ENCODE measurements at places on chromosomes 1 and 21.

DNA sequence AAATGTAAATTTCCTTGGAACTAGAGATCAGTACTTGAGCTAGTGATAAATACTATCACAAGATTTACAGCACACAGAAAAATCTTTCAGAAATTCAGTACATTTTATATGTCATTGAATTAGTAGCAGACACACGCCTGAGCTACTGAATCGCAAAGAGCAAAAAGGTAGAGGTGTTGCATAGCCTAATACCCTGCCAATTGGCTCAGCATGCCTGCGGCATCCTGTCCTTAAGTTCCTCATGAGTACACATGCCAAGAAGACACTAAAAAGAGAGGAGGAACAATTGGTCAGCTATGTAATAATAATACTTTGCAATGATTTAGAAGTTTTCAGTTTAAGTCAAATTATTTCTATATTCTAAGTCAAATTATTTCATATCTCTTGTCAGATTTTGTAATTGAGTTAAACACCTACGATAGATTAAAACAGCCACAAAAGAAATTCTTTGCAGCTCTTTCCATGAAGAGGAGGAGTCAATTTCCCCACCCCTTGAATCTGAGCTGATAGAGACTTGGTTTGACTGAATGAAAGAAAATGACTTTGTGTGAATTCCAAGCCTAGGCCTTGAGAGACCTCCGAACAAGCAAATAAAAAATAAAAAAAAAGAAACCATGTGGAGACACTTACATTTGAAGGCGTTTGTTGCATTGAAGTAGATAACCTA lies 36.2 kb upstream of the PKN2 start:
- DNase-seq = no peak

DNA sequence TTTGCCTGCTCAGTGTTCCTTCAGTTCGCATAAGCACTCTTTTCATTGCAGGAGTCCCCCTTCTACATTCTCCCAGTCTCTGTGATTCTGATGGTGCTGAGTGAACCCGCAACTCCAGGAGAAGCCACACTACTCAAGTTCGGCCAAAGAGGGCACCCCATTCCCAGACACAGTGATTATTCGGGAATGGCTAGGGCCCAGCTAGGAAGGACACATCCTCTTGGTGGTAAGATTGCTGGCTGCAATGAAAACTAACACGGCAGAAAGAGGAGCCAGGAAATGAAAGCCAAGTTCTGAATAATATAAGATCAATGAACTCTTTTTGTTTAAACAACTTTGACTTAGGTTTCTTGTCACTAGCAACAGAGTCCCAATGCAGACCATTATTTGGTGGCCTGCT lies 14.9 kb downstream of the CREG1 start:
- DNase-seq = no peak

- no peak for DNase-seq
These were observed 56.5 kb downstream of the CDC7 start for GRCh38 chr1:91557039-91557690.

DNA sequence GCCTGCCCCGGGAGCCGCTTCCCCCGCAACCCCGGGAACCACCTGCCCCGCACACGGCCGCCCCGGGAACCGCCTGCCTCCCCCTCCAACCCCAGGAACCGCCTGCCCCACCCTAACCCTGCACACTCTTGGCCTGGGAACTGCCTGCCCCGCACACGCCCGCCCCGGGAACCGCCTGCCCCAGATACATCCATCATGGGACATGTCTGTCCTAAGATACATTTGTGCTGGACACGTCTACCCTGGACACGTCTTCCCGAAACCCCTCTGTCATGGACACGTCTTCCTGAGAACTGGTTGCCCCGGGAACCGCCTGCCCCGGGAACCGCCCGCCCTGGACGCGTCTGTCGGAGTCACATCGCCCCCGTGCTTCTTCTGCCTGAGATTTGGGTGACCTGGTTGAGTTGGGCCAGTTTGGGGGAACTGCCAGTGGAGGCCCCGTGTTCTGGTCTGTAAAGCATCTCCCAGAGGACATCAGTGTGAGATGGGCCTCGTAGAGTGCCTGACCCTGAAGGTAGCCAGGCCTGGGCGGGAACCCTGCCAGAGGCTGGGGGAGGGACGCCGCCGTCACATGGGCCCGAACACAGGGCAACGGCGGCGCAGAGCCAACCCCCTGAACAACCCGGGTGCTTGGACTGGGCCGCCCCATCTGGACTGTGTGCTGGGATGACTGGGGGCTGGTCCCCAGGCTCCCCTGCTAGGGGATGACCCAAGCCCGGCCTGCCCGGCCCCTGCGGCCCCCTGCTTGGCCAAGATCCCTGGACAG lies 3.6 kb downstream of the PERM1 start:
- no peak for DNase-seq

- DNase-seq = no peak
These were observed 15.9 kb upstream of the ITPKB start for GRCh38 chr1:226754793-226755533.

- no peak for DNase-seq
These were observed 41.6 kb upstream of the PPIAL4F start for GRCh38 chr1:144551107-144551542.

GRCh38 chr1:189681252-189681919 lies 796.3 kb downstream of the BRINP3 start:
- no peak for DNase-seq

GRCh38 chr1:157085421-157085820 lies 14.2 kb downstream of the ETV3L start:
- no peak for DNase-seq
